ENCODE measurements at places on chromosomes 16 and 17. TPM values are rescaled to one million over a fixed set of nuclear protein-coding genes. Genes with fewer than 3 reads are reported as not detected.
A peak's percentile ranks its signal among the peaks of the same experiment; 100 is the strongest.

DNA sequence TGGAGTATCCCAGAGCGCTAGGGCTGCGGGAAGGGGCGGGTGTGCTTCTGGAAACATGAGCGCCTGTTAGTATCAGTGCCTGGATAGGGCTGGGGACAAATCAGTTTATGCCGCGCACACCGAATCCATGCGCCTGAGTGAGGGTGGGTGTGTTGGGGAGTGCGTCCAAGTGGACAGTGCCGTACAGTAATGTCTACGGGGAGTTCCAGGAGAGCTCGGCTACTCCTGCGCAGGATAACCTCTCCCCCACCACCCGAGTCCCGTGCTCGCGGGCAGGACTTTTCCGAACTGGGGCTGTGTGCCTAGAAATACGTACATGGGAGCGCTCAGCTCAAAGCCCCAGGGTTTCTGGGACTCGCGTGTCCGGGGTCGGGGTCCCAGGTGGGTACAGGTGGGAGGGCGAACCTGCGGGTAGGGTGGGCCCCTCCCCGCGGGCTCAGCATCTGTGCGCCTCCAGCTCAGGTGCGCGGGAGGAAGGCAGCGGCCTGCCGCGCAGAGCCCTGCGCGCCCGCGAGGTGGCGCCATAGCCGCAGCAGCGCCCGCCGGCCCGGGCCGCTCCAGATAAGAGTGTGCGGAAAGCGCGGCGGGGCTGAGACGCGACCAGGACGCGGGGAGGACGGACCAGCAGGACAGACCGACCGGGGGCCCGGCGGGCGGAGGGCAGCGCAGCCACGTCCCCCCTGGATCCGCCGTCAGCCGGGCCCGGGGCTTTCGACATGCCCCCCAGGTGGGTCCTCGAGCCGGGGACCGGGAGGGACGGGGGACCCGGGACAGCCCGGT lies at the start of gene HIC1:
Gene HIC1, plus strand, starts transcription at position 592 of the 780 bp plus-strand sequence. CDS start 1,588 bp downstream, outside the sequence.
- H3K36me3 ChIP-seq: peaks cover 3% of the 10 kb centered on the region
- H3K27me3 ChIP-seq: peaks cover 5% of the 10 kb centered on the region
- peaks cover 40% of the 10 kb centered on the region for H3K4me1 ChIP-seq
- peak within 1 kb of the TSS; percentile 67 for H3K4me3 ChIP-seq

DNA sequence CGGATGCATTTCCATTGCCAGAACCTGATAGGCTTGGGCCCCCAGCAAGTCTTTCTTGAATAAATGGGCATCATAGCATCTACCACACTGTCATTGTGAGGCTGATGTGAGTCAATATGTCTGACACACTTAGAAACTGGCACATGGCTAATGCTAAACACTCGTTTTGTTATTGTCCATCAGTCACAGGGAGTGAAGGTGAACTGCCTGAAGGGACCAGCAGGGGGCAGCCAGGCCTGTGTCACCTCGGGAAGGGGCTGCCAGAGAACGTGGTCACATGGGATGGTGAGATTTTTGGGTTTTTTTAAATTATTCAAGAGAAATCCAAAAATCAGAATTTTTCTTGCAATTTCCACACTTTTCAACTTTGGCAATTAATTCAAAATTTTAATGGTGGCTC lies 831 bp upstream of the RCVRN start:
- H3K4me3 ChIP-seq: no peak overlapping the region
- no peak overlapping the region for H3K27ac ChIP-seq
- peak; percentile 47 for DNase-seq
- H3K36me3 ChIP-seq: no peaks in the 10 kb centered on the region

DNA sequence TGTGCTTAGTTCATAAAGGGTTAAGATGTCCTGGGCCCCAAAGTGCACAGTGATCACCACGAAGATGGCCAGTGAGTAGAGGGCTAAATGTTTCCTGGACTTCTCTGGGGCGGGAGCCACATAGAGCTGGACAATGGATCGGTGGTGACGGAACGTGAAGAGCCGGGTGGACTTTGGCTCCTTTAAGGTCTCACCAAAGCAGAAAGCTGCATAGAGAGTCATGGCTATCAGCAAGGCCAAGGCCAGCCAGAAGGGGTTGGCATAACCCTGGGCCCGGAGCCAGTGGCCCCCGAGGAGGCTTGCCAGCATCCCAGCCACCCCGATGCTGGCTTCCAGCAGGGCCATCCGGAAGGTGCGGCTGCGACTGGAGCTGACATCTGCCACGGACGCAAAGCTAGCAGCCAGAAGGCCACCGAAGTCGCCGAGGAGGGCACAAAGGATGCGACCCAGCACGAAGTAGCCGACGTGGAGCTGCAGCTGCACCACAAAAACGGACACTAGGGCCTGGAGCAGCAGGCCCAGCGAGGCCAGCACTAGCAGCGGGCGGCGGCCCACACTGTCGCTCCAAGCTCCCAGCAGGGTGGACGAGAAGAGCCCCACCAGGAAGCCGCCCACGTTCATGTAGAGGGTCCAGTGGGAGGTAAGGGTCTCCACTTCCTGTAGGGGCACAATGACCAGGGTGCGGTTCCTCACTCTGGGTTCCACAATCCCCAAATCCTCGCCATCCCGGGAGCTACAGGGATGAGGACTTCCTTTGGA lies 1.0 kb downstream of the SLC46A1 start:
- H3K27me3 ChIP-seq: no peaks in the 10 kb centered on the region
- no peak overlapping the region for H3K27ac ChIP-seq
- peaks cover 10% of the 10 kb centered on the region for H3K36me3 ChIP-seq
- DNase-seq: peak; percentile 64
- peaks cover 14% of the 10 kb centered on the region for H3K4me1 ChIP-seq

CCDC144A gene
- total RNA-seq: 10.9 TPM

- no peaks in the 10 kb centered on the region for H3K36me3 ChIP-seq
- H3K4me1 ChIP-seq: no peaks in the 10 kb centered on the region
- no peak overlapping the region for H3K4me3 ChIP-seq
- no peak for DNase-seq
- no peak overlapping the region for H3K27ac ChIP-seq
These were observed 34.4 kb downstream of the CPD start for GRCh38 chr17:30413109-30413508.

KCNJ16 gene
- total RNA-seq: 0.35 TPM

GRCh38 chr17:75647061-75647460 lies 13.8 kb downstream of the SMIM5 start:
- no peak overlapping the region for H3K4me3 ChIP-seq
- no peaks in the 10 kb centered on the region for H3K27me3 ChIP-seq
- DNase-seq: peak; percentile 64
- H3K27ac ChIP-seq: peak overlapping the region; percentile 89

MYH2 gene
- 1.0 TPM for total RNA-seq

HSPB9 gene
- total RNA-seq: not detected

KRTAP4-1 gene
- not detected for total RNA-seq

DNA sequence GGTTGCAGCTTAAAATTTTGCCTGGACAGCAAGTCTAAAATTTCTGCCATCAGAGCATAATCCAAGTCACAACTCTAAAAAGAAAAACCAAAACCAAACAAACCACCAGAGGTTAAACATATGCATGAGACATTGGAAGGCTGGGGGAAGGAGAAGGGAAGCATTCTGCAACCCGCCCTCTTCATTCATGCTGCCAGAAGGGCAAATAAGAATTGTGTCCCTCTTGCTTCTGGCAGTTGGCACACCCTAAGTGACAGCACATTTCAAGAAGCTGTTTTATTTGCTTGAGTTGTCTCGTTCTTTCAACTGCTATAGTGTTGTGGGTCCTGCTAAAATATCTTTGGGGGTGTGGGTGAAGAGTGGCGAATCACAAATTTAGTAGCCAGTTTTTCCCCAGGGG lies 99.6 kb downstream of the SKAP1 start:
- no peaks in the 10 kb centered on the region for H3K36me3 ChIP-seq
- DNase-seq: no peak
- H3K27ac ChIP-seq: no peak overlapping the region
- H3K4me3 ChIP-seq: no peak overlapping the region
- peaks cover 76% of the 10 kb centered on the region for H3K27me3 ChIP-seq

QPRT gene
- 15.0 TPM for total RNA-seq

EIF5A gene
- 241 TPM for total RNA-seq

KCNAB3 gene
- total RNA-seq: 5.9 TPM

DNA sequence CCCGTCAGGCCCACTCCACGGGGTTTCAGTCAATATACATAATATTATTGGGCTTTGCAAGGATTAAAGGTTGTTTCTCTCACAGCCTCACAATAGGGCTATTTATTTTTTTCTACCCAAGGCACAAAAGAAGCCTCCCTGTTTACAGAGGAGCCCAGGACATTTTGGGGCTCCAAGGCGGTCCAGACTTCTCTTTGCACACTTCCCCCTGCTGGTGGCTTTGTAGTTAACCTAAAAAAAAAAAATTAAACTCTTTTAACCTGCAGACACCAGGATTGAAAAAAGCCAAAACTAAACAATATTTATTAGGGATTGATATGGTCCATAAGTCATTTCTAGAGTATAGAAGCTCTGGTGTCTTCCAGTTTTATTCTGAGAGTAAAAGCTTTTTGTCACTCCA lies 169.7 kb upstream of the ZFHX3 start:
- H3K36me3 ChIP-seq: no peaks in the 10 kb centered on the region
- H3K27me3 ChIP-seq: no peaks in the 10 kb centered on the region
- no peak for DNase-seq
- H3K4me3 ChIP-seq: no peak overlapping the region
- H3K4me1 ChIP-seq: no peaks in the 10 kb centered on the region
- H3K27ac ChIP-seq: no peak overlapping the region

GRCh38 chr17:68541816-68542215 lies 29.6 kb downstream of the PRKAR1A start:
- H3K4me3 ChIP-seq: no peak overlapping the region
- DNase-seq: peak; percentile 55
- H3K4me1 ChIP-seq: peaks cover 4% of the 10 kb centered on the region
- H3K27ac ChIP-seq: peak overlapping the region; percentile 42
- peaks cover 45% of the 10 kb centered on the region for H3K36me3 ChIP-seq
- no peaks in the 10 kb centered on the region for H3K27me3 ChIP-seq

DNA sequence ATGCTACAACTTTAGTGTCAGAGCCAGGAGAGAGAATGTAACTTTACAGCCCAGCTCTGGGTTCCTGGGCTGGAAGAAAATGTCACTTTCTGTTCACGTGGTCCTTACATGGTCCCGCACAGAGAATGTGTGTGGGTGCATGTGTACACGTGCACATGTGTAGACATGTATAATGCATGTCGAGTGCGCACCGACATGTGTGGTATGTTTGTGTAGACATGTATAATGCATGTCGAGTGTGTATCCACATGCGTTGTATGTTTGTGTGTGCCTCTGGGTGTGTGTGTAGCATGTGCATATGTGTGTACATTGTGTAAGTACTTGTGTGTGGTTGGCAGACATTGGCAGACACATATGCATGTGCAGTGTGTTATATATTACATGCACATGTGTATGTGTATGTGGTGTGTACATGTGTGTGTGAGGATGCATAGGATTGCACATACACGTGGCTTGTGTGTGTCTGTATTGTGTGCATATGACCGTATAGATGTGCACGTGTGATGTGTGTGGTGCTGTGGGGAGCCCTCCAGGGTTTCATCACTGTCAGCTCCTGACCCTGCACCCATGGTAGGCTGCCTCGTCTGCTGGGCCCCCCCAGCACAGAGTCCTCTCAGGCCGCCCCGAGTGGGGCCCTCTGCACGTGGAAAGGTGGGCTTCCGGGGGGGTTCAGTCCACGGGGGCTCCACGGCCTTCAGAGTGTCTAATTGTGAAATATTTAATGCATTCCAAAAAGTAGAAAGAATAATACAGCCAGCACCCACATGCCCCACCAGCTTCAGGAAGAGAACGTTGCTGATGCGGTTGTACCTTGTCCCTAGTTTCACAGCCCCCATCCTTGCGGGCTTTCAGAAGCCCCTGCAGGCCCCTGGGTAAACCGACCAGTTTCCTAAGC lies 214.2 kb upstream of the GSE1 start:
- no peak overlapping the region for H3K27ac ChIP-seq
- no peak overlapping the region for H3K4me3 ChIP-seq
- no peaks in the 10 kb centered on the region for H3K27me3 ChIP-seq
- H3K4me1 ChIP-seq: peaks cover 30% of the 10 kb centered on the region
- H3K36me3 ChIP-seq: no peaks in the 10 kb centered on the region

GNGT2 gene
- 8.5 TPM for total RNA-seq

DNA sequence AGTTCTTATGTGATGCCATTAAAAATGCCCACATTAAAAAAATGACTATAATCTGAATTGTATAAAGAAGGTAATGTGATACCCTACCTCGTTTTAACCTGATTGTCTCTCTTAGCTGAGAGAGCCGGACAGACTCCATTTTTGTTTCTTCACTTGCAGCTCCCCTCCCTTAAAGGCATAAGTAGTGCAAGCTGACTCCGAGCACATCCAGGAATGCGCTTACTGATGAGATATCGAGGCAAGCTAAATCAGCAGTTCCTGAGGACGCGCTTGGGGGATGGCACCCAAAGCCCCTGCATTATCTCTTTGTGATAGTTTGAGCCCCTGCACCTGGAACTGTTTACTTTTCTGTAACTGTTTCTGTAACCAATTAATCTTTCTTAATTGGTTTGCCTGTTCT lies 6.3 kb downstream of the KRT24 start:
- no peaks in the 10 kb centered on the region for H3K27me3 ChIP-seq
- H3K4me3 ChIP-seq: no peak overlapping the region
- H3K27ac ChIP-seq: no peak overlapping the region
- no peak for DNase-seq

DNA sequence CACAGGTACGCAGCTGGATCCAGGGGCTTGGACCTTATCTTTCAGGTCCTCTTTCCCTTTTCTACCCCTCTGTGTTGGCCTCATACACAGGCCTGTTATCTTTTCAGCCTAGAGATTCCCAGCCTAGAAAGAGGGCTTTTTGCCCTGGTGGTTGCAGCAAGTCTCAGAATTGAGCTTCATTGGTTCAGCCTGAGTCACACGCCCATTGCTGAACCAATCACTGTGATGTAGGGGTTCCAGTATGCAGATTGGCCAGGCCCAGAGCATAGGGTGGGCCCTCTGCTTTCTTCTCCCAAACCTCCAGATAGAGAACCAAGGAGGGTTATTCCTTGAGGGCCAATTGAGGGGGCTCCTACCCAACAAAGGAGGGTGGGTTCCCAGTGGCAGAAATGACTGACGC lies 32.8 kb downstream of the GPT2 start:
- H3K27ac ChIP-seq: no peak overlapping the region
- H3K4me1 ChIP-seq: no peaks in the 10 kb centered on the region
- H3K4me3 ChIP-seq: no peak overlapping the region

C17orf67 gene
- total RNA-seq: 3.8 TPM

- H3K4me1 ChIP-seq: no peaks in the 10 kb centered on the region
- H3K4me3 ChIP-seq: no peak overlapping the region
- H3K27ac ChIP-seq: no peak overlapping the region
- DNase-seq: no peak
These were observed 173.3 kb downstream of the PMP22 start for GRCh38 chr17:15091825-15092224.

GRCh38 chr16:3356118-3356517 lies 429 bp downstream of the OR2C1 start:
- H3K27ac ChIP-seq: no peak overlapping the region
- no peak for DNase-seq
- H3K27me3 ChIP-seq: peaks cover 5% of the 10 kb centered on the region
- H3K4me3 ChIP-seq: no peak overlapping the region
- no peaks in the 10 kb centered on the region for H3K4me1 ChIP-seq

GRCh38 chr16:19166500-19166899 lies 1.5 kb upstream of the SYT17 start:
- H3K27ac ChIP-seq: no peak overlapping the region
- no peak overlapping the region for H3K4me3 ChIP-seq
- no peaks in the 10 kb centered on the region for H3K27me3 ChIP-seq

GRCh38 chr17:78537217-78537860 lies 39.9 kb downstream of the DNAH17 start:
- H3K36me3 ChIP-seq: no peaks in the 10 kb centered on the region
- peak; percentile 28 for DNase-seq
- H3K27ac ChIP-seq: no peak overlapping the region
- no peak overlapping the region for H3K4me3 ChIP-seq
- peaks cover 9% of the 10 kb centered on the region for H3K4me1 ChIP-seq

GRCh38 chr16:89289428-89290395 lies 72.2 kb downstream of the ZNF778 start:
- H3K4me1 ChIP-seq: peaks cover 16% of the 10 kb centered on the region
- H3K36me3 ChIP-seq: peaks cover 51% of the 10 kb centered on the region
- H3K27me3 ChIP-seq: no peaks in the 10 kb centered on the region
- no peak overlapping the region for H3K27ac ChIP-seq
- DNase-seq: peak; percentile 89

Data from upper lobe of right lung (tissue), 1 donor.